ENCODE measurements at places on chromosomes 13 and 19.

DNA sequence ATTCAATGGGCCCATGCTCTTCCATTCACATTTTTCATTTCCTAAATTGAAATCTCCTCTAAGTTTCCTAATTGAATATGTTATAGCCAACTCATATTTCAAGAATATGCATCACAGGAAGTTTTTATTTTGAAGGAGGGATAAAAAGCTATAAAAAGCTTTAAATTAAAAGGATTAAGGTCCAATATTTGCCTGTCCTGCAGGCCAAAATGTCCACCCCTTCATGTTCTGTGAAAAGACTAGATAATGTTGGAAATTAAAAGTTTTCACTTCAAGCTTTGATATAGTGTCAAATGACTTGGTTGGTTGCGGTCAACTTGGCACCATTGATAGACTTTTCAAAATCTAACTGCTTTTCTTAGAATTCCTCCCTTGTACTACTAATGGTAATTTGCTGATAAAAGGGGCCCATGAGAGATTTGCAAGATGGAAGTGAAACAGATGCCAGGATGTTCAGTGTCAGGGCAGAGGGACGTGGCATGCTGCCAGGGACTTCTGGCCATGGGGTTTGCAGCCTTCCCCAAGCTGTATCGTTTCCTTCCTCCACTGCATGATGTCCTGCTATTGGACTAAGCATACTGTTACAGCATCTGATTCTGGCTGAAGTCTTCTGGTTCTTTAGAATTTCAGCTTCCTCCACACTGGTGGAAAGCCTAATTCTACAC, 547.3 kb upstream of the MIR17HG start:
- peak; percentile 24 for DNase-seq

DNA sequence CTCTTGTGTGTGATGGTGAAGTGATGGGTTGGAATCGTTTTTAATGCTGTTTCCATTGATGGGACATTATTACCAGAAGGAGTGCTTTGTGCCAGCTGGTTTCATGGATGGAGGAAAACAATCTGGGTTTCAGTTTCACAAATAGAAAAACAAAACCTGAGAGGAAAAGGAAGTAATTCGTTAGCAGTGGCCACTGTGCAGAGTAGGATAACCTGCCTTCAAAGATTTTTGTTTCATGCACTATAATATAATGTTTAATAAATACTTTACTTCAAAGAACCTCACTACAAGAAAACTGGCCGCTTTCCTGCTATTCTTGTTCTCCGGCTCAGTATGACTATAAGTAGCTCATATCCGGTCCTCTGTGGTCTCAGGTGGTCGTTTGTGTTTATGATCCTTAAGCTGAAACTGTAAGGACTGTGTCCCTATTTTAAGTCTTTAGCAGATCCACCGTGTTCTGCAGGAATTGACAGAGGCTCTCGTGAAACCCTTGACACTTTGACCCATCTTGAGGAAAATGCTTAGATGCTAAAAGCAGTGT, 104.7 kb downstream of the GGACT start:
- no peak for DNase-seq

DNA sequence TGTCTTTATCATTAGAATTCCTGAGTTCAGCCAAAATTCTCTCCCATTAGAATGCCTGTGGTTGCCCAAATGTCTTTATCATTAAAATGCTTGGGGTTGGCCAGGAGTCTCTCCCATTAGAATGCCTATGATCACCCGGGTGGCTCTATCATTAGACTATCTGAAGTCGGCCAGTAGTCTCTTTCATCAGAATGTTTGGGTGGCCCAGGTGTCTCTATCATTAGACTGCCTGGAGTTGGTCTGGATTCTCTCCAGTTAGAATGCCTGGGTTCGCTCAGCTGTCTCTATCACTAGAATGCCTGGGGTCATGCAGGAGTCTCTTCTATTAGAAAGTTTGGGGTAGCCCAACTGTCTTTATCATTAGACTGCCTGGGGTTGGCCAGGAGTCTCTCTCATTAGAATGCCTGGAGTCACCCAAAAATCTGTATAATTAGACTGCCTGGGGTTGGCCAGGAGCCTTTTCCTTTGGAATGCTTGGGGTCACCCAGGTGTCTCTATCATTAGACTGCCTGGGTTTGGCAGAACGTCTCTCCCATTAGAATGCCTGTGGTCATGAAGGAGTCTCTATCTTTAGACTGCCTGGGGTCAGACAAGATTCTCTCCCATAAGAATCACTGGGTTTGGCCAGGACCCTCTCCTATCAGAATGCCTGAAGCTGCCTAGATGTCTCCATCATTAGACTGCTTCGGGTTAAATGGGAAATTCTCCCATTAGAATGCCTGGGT, 1478.3 kb downstream of the UQCRFS1 start:
- DNase-seq: no peak

- DNase-seq: peak; percentile 64
Observed at GRCh38 chr13:70568571-70568970, 460.3 kb upstream of the KLHL1 start.

- no peak for DNase-seq
Observed at GRCh38 chr13:20714563-20715329, 11.2 kb downstream of the IL17D start.

GRCh38 chr19:47098608-47099007, 15.0 kb downstream of the ZC3H4 start:
- DNase-seq: no peak

- peak; percentile 91 for DNase-seq
Observed at GRCh38 chr19:13849991-13850909, 26.7 kb upstream of the NANOS3 start.

DNA sequence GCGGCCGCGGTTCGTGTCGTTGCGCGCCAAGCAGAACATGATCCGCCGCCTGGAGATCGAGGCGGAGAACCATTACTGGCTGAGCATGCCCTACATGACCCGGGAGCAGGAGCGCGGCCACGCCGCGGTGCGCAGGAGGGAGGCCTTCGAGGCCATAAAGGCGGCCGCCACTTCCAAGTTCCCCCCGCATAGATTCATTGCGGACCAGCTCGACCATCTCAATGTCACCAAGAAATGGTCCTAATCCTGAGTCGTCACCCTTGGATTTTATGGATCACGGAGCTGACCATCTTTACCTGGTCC, 475 bp downstream of the MRPL57 start:
- no peak for DNase-seq

- DNase-seq: no peak
Observed at GRCh38 chr19:18674616-18675015, 8.9 kb upstream of the CRTC1 start.

- DNase-seq: no peak
Observed at GRCh38 chr19:29774126-29774525, 37.7 kb upstream of the CCNE1 start.

DNA sequence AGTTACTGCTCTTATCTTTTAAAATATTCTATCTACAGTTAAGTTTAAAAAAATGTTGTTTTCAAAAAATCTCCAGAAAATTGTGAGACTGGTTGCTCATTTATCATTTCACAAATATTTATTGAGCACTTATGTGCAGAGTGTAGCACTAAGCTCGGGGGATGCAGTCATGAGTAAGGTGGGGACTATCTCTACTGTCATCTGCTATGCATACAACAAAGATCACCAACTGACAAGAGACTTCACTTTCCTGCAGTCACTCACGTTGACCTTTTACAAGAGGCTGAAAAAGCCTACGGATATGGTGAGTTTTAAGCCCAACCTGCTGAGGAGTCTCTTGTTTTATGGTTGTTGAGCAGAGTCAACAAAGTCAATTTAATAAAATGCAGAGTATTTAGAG, 392.5 kb downstream of the KLF12 start:
- DNase-seq: no peak

- no peak for DNase-seq
Observed at GRCh38 chr13:52025475-52026245, 1.2 kb downstream of the UTP14C start.

DNA sequence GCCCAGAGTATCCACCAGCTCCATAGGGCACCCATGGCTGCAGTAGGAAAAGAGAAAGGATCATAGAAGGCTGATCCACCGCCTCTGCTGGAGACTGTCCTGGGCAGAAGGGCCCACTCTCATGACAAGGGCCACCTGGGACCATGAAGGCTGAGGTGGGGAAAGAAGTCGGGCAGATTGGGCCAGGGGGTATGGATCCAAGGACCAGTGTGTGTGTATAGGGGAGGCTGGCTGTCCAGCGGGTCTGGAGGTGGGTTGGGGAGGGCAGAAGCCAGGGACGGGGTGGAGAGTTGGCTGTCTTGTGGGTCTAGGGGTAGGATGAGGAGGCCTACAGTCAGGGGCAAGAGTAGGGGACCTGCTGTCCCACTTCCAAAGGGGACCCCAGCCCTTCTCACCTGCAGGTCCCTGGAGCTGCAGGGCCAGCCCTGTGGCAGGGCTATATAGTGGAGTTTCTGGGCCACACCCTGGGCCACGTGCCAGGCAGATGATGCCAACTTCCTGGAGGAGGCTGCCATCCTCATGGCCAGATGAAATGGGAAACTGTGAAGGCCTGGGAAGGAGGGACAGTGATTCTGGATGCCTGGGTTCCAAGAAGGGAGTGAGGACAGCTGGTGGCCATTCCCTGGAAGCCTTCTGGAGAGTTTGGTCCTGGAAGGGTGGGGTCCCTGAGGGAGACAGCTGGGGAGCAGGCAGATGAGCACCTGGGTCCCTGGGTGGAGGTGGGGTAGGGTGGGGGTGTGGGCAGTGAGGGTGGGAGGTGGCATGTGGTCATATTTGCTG, at the start of gene FCGBP:
FCGBP (minus strand) TSS at position 51 of the 780 bp plus-strand sequence.
- no peak for DNase-seq

- DNase-seq: no peak
Observed at GRCh38 chr13:101157261-101157660, 259.0 kb downstream of the NALCN start.

DNA sequence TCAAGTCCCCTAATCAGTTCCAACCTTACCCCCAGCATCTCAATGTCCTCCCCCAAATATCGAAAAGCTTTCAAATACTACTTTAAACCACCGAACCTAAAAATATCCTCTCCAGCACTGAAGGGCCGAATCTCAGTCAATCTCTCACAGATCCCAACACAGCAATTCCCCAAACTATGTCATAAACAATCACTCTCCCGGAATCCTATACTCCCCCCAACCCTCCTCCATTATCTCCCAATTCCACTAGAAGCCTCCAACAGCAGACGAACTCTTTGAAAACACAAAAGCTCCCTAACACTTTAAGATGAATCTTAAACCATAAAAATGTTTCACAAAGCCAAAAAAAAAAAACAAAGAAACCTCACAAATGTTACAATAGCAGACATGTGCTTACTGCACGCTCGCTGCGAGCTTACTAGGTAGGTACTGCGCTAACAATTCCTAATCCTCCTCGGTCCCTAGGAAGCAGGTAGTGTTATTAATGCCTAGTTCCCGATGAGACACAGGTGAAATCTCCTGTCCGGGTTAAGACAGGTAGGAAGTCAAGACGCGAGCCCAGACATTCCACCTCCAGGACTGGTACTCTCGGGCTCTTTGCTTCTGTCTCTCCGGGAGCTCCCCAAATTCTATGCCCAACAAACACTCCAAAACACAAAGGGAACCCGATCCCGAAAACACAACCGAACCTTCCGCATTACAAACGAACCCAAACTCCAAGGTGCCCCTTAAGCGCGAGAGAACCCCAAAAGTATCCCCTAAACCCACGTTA, 14.2 kb downstream of the FBXO46 start:
- DNase-seq: peak; percentile 74

DNA sequence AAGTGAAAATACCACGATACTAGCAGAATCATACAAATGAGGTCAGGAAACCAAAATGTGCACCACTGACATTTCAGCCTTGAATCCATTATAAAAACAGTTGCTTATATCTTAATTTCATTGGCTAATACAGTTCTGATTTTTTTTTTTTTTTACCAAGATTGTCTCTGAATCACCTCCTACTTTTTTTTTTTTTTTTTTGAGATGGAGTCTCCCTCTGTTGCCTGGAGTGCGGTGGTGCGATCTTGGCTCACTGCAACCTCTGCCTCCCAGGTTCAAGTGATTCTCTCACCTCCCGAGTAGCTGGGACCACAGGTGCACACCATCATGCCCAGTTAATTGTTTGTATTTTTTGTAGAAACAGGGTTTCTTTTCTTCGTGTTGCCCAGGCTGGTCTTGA, 270.2 kb downstream of the LMO7 start:
- no peak for DNase-seq

- peak; percentile 93 for DNase-seq
Observed at GRCh38 chr19:17576758-17577456, 21.5 kb downstream of the COLGALT1 start.

DNA sequence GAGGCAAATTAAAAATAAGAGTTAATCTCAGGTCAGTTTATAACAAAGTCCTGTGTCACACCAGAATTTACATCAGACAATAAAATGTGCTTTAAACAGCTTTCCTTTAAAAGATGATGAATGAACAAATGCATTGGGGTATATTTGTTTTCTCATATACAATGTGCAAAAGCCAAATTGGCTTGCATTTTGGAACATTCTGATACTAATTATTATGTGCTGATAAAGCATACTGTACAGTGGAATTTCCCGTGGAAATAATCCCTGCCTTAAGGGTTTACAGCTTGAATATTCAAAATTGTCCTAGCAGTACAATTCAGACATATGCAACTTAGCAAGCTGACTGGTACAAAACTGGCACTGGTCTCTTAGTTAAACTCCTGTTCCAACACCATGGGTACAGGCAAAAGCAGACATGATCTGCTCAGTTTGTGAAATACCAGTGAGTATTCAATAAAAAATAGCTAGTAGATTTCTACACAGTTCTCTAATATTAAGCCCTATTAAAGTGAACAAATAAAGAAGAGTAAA, 373.4 kb downstream of the SLITRK1 start:
- no peak for DNase-seq

- no peak for DNase-seq
Observed at GRCh38 chr19:54063350-54064116, at the start of gene VSTM1. Gene VSTM1, minus strand, starts transcription at chr19:54063897. Its CDS starts 120 bp downstream, at chr19:54063777.

DNA sequence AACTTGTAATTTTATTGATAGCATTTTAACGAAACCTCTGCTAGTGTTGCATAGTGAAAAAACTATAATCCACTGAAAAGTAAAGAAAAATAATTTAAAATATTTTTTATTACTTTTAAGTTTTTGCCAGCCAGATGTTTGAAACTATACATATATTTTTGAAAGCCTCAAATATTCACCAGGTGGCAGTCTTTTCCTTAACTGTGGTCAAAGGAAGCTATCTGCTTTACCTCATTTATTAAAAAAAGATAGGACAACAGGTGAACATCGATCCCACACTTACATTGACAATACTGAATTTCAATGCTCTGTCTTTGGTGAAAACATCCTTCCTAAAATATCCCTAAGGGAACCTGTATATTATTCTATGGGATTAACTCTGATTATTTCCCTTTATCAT, 100.5 kb downstream of the TRPC4 start:
- DNase-seq: no peak

DNA sequence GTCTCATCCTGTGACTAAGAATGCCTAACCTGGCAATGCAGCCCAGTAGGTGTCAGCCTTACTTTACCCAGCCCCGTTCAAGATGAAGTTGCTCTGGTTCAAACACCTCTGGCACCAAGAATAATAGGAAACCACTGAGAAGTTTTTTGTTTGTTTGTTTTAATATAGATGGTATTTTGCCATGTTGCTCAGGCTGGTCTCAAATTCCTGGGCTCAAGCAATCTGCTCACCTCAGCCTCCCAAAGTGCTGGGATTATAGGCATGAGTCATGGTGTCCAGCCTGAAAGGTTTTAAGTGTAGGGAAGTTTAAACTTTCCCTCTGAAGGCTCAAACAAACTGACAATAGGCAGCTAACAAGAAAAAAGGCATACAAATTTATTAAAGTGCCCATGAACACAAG, 51.2 kb upstream of the ABCC4 start:
- no peak for DNase-seq

Data from erythroblast (primary cell).